ENCODE measurements at places on chromosomes 7 and 10.

- DNase-seq, result no peak
Measured at GRCh38 chr7:139575338-139575680, 51.8 kb downstream of the CLEC2L start.

- no peak for DNase-seq
Measured at GRCh38 chr7:55034776-55035175, 16.0 kb downstream of the EGFR start.

- DNase-seq, result no peak
Measured at GRCh38 chr10:119331061-119331460, 123.7 kb downstream of the GRK5 start.

DNA sequence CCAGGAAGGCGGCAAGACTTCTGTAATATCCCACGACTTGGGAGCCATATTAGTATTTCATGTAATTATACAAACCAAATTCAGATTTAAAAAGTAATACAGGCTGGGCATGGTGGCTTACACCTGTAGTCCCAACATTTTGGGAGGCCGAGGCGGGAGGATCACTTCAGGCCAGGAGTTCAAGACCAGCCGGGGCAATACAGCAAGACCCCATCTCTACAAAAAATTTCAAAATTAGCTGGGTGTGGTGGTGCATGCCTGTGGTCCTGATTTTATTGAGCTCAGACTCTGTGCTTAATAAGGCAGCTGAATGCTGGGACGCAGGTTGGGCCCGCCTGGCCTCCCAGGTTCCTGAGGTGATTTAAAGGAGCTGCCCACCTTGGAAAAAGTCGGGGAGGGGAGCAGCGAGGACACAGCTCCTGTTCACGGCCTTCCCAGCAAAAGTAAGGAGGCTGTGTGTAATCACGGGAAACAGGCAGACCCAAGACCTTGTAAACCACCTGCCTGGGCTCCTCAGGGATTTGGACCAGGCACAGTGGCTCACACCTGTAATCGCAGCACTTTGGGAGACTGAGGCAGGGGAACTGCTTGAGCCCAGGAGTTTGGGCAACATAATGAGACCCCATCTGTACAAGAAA is 93.0 kb upstream of the DNAAF5 start:
- no peak for DNase-seq

- no peak for DNase-seq
Measured at GRCh38 chr7:90607196-90607595, 11.1 kb downstream of the CDK14 start.
